ENCODE measurements at places on chromosomes 7 and 10.
A peak's percentile ranks its signal among the peaks of the same experiment; 100 is the strongest.

DNA sequence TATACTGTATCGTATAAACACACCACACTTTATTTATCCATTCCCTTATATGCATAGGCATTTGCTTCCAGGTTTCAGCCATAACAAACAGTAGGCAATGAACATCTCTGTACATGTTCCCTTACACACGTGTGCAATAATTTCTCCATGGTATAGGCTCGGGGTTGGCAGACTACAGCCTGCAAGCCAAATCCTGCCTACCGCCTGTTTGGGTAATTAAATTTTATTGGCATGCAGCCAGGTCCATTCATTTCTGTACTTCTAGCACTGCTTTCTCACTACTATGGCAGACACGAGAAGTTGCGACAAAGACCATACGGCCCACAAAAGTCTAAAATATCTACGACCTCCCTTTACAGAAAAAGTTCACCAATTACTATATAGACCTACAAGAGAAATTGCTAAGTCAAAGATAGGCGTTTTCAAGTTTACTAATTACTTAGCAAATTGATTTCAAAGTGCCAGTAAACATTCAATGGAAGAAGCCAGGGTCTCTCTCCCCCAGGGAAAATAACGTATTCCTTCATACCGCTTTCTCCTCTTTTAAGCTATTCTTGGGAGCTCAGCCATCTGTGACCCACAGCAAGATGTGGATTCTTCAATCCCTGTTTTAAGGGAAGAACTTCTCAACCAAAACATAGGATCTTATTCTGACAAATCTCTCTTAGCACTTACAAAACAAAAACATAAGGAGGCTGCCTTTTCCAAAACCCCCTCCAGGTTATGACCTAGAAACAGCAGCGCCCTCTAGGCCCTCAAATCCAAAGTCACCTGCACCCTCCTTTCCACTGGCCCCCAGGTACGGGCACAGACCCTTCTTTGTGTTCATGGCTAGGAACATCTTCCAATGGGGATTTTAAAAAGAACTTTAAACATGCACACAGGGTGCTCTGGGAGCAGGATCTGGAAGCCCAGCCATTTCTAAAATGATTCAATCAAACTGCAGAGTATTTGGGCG is 100.5 kb downstream of the FGFR2 start:
- DNase-seq: no peak

- no peak for DNase-seq
These were observed 83.8 kb upstream of the TMEM168 start for GRCh38 chr7:112873831-112874553.

DNA sequence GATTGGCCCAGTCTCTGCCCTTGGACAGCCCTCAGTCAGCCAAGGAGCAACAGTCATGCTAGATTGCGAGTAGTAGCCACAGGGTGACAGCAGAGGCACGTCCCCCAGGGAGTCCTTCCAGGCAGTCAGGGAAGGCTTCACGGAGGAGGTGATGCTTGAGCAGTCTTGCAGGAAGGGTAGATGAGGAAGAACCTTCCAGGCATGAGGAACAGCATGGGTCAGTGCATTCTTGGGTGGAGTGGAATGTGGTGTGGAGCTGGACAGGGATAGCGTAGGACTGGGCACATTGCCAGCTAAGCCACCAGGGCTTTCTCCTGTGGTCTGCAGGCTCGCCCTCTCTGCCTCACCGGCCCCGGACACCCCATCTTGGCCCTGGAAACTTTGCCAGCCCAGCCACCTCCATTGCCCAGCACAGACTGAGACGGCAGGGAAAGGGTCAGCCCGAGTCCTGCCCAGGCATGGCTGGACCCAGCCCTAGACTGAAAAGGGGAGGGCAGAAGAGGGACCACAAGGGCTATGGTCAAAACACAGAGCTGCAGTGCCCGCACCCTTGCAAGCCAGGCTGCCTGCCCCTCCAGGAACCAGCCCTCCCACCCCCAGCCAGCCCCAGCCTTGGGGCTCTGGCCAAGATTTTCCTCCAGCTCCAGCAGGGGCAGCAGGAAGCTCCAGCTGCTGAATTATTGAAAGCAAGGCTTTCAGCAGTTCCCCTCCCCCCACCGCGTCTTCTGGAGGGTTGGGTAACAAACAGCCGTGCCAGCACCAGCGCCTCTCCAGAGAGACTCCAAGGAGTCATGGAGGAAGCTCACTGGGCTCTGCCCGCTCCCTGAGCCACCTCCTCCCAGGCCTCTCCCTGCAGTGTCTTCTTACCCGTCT is 18.7 kb downstream of the SRRM3 start:
- peak; percentile 72 for DNase-seq

GRCh38 chr10:94997741-94998174 is 59.3 kb downstream of the CYP2C9 start:
- no peak for DNase-seq
